Articular chondrocyte of knee joint (primary cell): ENCODE measurements at places on chromosomes 2 and 18. TPM values are rescaled to one million over a fixed set of nuclear protein-coding genes. Genes with fewer than 3 reads are reported as not detected.

The HOXD3 gene
- 3.7 and 6.4 TPM in 2 replicates for total RNA-seq

The INHBB gene
- total RNA-seq: 3.3 and 5.2 TPM in 2 replicates

The ZNF385B gene
- total RNA-seq: 13.5 and 19.7 TPM in 2 replicates

The GCG gene
- not detected in 2 replicates for total RNA-seq

The SNX17 gene
- total RNA-seq: 127 and 145 TPM in 2 replicates
